SK-N-SH (cell line): ENCODE measurements at places on chromosomes 16 and 17.
A peak's percentile ranks its signal among the peaks of the same experiment; 100 is the strongest.

DNA sequence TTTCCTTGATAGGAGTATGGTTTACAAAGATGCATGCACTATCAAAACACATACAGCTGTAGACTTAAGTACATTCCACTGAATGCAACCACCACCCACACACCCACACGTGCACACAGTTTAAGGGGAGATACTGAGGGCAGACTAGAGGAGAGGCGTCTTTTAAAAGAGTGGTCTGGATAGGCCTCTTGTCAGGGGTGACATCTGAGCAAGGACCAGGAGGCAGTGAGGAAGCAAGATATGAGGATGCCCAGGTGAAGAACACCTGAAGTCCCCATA lies 12.6 kb downstream of the MPHOSPH6 start:
- DNase-seq, result no peak

GRCh38 chr17:50447870-50448595 lies 20.6 kb downstream of the CHAD start:
- no peak for DNase-seq

GRCh38 chr17:50778471-50778870 lies 11.2 kb upstream of the ANKRD40CL start:
- no peak for DNase-seq

DNA sequence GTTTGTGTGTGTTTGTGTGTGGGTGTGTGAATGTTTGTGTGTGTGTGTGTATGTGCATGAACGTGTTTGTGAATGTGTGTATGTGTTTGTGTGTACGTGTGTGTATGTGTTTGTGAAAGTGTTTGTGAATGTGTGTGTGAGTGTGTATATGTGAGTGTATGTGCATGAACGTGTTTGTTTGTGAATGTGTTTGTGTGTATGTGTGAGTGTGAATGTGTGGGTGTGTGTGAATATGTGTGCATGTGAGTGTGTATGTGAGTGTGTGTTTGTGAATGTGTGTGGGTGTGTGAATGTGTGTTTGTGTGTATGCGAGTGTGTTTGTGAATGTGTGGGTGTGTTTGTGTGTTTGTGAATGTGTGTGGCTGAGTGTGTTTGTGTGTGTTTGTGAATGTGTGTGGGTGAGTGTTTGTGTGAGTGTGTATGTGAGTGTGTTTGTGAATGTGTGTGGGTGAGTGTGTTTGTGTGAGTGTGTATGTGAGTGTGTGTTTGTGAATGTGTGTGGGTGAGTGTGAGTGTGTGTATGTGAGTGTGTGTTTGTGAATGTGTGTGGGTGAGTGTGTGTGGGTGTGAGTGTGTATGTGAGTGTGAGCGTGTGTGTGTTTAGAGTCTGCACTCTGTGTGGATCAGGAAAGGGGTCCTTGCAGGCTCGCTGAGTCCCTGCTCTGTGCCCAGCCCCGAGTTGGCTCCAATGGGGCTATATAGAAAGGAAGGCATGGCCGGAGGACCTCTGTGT lies 890 bp upstream of the CD300A start:
- DNase-seq, result no peak

- DNase-seq, result peak; percentile 63
Measured at GRCh38 chr16:29816694-29817441, 916 bp downstream of the PAGR1 start.

DNA sequence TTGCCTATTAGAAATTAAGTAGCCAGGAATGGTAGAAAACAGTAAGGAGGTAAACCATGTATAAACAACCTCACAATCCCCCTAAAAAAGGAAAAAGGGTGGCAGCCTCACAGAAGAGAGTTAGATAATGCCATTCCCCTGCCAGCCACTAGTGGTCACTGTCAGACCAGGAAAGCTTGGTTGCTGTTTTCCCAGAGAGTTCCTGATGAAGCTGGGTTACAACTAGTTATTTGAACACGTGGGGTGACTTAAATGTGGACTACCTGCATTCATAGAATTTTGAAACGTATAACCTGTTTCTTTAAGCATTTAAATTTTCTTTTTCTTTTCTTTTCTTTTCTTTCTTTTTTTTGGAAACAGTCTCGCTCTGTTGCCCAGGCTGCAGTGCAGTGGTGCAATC lies 5.8 kb downstream of the GPRC5C start:
- peak; percentile 68 for DNase-seq

- DNase-seq, result no peak
Measured at GRCh38 chr17:37824534-37825485, 80.0 kb upstream of the HNF1B start.

- DNase-seq, result no peak
Measured at GRCh38 chr16:85363427-85363826, 249.7 kb upstream of the GSE1 start.

- no peak for DNase-seq
Measured at GRCh38 chr17:21395764-21396163, 19.6 kb downstream of the KCNJ12 start.

DNA sequence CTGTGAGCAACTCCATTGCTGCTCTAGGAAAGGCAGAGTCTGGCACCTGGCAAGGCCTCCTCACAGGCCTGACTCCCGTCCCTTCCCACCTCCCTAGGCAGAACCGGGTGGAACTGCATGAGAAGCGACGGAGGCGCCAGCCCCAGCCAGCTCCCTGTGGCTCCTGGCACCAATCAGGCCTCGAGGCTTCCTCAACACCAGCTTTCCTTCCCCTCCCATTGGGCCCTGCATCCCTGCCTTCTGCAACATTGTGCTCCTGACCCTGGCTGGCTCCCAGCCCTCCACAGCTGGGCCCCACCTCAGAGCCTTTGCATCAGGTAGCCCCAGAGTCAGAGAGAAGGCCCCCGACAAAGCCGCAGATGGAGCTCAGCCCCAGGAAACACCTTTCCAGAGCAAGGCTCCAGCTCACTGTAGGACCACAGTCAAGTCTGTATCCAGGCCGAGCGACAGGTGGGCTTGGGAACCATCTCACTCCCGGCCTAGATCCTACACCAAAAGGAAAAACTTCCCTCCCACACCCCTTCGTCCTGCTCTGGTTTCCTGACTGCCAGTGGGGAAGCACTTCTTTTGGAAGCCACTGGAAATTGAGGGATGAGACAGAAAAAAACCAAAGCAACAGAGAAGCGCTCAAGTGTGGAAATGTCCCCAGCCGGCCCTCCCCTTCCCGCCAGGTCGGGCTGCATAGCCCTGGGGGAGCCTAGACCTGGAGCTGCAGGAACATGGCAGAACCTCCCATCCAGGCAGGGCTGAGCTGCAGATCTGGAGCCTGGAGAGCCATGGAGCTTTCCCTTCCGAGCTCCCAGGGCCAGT lies 31.0 kb downstream of the LRRC75A start:
- DNase-seq, result no peak

- DNase-seq, result peak; percentile 75
Measured at GRCh38 chr16:87855852-87856715, 13.2 kb downstream of the SLC7A5 start.

DNA sequence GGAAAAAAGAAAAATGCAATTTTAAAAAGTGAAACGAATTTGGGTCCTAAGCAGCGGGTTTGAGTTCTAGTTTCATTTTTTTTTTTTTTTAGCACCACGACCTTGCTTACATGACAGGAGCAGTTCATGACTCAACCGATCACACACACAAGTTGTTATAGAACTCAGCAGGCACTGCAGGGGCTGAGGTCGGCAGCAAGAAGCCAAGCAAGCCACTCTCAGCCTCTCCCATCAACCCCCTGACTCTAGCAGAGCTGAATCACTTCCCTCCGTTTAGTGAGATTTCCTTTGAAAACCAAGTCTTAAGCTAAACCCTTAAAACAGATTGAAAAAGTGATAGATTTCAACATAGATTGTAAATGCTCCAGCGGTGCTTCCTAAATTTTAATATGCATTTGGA lies 520.8 kb downstream of the HAPSTR1 start:
- no peak for DNase-seq

GRCh38 chr16:23121024-23121423 lies 28.2 kb downstream of the USP31 start:
- DNase-seq, result no peak

- DNase-seq, result peak; percentile 56
Measured at GRCh38 chr17:71438631-71439146, 682.1 kb upstream of the SOX9 start.

- DNase-seq, result peak; percentile 94
Measured at GRCh38 chr17:63622574-63623390, 565 bp downstream of the MAP3K3 start.

DNA sequence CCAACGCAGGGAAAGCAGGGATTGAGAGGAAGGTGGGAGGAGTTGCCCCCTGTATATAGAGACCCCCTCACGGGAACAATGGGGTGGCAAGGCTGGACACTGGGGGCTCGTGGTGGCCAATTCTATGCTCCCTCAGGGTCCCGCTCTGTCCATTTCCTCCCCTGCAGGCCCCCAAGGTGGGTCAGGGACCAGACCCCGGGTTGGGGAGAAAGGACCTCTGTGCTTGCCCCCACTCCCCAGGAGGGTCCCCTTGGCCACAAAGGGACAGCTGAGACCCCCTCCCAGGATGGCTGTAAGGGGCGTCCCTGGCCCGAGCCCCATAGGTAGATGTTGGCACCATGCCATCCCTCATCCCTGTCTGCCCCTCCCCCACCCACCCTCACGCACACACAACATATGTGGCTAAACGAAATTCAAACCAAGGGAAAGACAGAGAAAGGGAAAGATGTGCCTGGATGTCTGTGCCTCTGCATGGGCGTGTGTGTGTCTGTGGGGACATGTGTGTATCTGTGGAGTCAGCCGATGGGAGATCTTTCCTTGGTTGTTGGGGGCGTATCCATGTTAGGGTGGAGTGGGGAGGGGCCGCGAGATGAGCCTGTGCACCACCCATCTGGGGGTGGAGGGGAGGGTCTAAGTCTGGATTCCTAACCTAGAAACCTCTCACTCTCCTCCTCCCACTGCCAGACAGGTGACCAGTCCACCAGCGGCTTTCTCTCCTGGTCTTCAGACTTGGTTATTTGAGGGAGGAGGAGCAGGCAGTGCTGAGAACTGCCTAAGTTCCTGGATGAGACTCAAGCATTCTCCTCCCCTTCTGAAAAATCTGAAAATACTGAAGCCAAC lies 642 bp upstream of the NEUROD2 start:
- DNase-seq, result no peak

DNA sequence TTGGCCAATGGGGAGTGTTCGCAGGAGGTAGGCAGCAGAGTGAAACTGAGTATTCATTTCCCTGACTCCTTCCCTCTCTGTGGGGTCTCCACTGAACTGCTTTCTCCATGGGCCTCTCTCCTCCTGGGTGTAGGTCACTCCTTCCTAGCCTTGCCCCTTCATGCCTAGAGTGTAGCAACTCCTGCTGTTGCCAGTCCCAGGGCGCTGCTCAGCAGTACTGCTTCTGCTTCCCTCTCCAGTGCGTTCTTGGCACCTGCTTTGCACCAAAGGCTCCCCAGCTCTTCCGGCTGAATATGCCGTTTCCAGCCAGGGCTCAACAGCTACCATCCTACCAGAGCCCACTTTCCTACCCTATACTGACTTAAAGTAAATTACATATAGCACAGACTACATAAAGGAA lies 92.2 kb downstream of the MAF start:
- no peak for DNase-seq

DNA sequence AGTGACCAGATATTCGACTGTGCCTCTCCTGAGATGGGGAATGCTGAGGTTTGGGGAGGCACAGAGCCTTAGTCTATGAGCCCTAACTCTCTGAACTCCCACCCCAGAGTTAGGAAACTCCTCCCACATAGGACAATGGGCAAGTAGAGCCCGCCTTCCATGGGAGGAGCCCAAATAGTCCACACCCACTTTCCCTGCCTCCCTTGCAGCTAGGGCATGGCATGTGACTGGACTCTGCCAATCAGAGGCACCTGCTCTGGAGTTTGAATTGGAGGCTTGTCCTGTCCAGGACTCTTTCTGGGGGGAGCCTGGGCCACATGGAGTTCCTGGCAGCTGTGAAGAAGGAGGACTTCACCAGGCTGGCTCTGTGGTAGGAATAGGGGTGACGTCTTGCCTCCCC lies 48.4 kb downstream of the SOCS1 start:
- no peak for DNase-seq

- DNase-seq, result no peak
Measured at GRCh38 chr16:31464781-31465260, 5.5 kb downstream of the ARMC5 start.

- DNase-seq, result no peak
Measured at GRCh38 chr16:69079697-69080096, 25.8 kb upstream of the HAS3 start.

DNA sequence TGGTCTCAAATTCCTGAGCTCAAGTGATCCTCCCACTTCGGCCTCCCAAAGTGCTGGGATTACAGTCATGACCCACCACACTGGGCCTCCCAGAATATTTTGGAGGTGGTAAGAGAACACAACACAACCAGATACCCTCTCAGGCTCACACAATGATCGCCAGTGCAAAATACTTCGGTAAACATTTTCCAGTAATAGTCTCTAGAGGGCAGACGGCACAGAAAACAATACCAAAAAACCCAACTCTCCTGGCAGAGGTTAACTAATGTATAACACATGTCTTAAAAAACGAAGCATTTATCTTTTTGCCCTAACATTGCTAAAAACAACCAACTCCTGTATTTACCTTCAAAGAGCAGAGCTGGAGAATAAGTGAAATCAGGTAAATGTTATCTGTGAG lies 10.5 kb downstream of the NUFIP2 start:
- peak; percentile 49 for DNase-seq

DNA sequence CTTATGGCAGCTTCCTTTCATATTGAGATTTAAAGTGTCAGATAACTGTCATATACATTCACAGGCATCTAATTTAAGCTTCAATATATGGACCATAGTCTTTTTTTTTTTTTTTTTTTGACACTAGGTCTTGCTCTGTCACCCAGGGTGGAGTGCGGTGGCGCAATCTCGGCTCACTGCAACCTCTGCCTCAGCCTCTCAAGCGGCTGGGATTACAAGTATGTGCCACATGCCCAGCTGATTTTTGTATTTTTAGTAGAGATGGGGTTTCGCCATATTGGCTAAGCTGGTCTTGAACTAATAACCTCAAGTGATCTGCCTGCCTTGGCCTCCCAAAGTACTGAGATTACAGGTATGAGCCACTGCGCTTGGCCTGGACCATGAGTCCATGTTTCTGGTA lies 13.6 kb downstream of the CEP95 start:
- no peak for DNase-seq

- no peak for DNase-seq
Measured at GRCh38 chr17:1067282-1067956, 70.5 kb downstream of the TIMM22 start.

DNA sequence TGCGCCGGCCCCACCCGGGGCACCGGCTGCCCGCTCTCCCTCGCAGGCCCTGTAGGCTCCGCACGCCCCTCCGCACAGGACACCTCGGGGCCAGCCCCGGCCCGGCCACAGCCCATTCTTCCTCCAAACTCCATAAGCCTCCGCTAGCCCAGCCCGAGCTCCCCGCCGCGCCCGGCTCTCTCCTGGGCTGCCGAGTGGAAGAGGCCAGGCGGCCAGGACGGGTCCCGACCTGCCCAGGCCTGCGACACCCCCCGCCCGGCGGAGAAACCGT lies 397 bp downstream of the NCOR1 start:
- DNase-seq, result peak; percentile 80

GRCh38 chr17:63476459-63476853 lies 405 bp upstream of the ACE start:
- DNase-seq, result peak; percentile 92

GRCh38 chr16:22670551-22671041 lies 143.4 kb upstream of the HS3ST2 start:
- DNase-seq, result peak; percentile 64

- DNase-seq, result no peak
Measured at GRCh38 chr16:84254062-84254461, 14.2 kb upstream of the KCNG4 start.

GRCh38 chr17:76866774-76867577 lies 1.2 kb upstream of the MGAT5B start:
- no peak for DNase-seq

- peak; percentile 56 for DNase-seq
Measured at GRCh38 chr16:15856901-15857698, at the start of gene MYH11. MYH11 (minus strand) TSS chr16:15857028; CDS start chr16:15838252, 18,776 bp downstream.
